ENCODE measurements at places on chromosomes 6 and 20.

- DNase-seq = no peak
Measured at GRCh38 chr20:23612396-23612795, 6.7 kb upstream of the CST9 start.

DNA sequence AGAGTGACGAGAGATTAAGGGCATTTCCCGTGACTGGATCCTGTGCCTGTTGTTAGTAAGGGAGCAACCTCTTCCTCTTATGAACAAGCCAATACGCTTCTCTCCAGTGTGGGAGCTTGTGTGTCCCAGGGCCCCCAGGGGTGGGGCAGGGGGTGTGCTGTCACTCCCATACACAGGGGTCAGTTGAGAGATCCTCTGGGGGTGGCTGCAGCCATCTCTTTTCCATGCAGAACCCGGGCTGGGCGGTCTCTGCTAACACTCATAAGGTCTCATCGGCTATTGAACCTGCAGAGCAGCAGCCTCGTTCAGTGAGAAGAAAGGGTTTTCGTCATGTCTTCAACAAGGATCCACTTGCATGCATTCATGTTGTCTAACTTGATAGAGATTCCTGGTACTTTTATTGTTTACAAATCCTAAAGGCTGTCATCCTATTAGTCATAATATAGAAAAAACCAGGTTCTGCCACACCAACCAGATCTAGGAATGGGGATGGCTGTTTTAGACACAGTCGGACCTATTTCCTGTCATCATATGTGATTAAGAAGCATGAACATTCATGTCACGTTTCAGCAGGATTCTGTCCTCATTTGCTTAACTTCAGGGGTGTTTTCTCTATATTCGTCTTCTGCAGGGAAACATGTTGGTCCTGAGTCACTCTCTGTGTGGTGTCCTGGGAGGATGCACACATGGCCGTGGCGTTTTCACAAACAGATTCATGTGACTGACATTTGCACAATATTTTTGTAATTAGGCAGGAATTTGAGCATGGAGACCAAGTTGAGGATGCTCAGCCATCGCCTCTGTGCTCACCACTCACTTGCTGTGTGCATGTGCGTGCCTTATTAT, 13.3 kb upstream of the THBS2 start:
- no peak for DNase-seq

DNA sequence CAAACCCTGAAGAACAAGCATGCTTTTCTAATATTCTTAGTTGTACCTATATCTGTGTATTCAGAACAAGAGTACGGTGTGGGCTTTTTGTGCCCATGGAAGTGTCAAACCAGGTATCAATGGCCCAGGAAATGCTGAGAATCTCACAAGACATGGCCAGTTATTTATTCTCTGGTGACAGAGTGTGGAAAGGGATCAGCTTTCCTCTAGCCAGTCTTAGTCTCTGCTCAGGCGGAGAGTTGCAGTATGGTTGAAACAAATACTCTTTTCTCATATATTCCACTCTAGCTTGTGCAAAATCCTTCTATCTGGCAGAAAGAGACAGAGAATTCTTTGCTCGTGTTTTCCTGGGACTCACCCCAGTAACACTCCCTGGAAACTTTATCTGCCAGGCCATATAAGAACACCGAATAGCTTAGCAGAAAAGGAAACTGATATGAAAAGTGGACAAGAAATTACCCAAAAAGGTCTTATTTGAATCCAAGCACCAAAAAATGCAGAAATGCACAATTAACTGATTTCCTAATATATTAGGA, 173.3 kb upstream of the RSPO3 start:
- DNase-seq = no peak

- DNase-seq = no peak
Measured at GRCh38 chr20:32162351-32162750, 45.2 kb downstream of the PLAGL2 start.

GRCh38 chr20:1888796-1889463, 6.3 kb upstream of the SIRPA start:
- DNase-seq = no peak

GRCh38 chr6:133396233-133396983, 155.3 kb downstream of the EYA4 start:
- no peak for DNase-seq

DNA sequence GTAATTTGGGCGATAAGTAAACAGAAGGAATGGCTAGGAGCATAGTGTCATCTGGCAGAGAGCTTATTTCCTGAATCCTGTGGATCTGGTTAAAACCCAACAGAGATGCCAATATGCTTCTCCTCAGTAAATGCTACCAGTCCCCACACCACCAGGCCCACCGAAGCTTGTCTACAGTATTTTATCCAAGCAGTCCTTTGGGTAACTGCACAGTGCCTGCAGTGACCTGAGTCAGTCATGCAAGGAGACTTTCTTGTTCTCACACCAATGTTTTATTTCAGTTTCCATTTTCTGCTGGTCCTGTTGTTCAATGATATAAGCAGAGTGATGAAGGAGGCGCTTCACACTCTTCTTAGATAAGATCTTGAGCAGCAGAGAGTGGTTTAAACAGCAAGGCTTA, 326.3 kb downstream of the RIMS1 start:
- no peak for DNase-seq

GRCh38 chr20:2757969-2758368, 42.5 kb downstream of the CPXM1 start:
- no peak for DNase-seq

DNA sequence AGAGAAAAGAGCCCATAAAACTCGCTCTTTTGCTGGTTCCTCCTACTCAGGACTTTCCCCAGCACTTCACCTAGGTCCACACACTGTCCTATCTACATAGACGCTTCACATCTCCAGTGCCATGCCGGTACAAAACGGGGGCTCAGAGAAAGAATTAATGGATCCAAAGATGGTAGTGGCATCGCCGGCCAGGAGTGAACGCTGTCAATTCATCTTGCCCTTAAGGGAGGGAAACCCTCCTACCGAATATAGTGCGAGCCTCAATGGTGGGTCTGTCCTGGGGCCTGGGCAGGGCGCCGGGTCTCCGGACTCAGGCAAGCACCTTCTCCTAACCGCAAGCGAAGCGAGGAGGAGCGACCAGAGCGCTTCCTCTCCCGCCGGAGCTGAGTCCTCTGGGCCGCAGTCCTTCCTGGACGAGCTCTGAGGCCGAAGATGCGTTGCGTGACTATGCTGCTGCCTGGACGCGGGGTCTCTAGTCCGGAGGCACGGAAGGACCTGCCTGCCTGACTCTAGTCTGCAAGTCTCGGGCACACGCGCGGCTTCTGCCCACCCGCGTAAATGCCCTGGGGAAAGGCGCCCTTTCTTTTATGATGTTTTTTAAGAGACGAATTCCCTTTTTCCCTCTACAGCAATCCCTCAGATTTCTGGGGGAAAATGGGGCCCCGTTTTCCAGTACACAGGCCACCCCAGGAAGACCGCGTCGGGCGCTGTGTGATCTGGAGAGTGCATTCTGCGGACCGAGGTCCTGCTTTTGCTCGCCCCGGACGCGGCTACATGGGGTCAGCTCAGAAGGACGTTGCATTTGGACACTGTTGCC, 100.1 kb upstream of the PRDM1 start:
- no peak for DNase-seq

DNA sequence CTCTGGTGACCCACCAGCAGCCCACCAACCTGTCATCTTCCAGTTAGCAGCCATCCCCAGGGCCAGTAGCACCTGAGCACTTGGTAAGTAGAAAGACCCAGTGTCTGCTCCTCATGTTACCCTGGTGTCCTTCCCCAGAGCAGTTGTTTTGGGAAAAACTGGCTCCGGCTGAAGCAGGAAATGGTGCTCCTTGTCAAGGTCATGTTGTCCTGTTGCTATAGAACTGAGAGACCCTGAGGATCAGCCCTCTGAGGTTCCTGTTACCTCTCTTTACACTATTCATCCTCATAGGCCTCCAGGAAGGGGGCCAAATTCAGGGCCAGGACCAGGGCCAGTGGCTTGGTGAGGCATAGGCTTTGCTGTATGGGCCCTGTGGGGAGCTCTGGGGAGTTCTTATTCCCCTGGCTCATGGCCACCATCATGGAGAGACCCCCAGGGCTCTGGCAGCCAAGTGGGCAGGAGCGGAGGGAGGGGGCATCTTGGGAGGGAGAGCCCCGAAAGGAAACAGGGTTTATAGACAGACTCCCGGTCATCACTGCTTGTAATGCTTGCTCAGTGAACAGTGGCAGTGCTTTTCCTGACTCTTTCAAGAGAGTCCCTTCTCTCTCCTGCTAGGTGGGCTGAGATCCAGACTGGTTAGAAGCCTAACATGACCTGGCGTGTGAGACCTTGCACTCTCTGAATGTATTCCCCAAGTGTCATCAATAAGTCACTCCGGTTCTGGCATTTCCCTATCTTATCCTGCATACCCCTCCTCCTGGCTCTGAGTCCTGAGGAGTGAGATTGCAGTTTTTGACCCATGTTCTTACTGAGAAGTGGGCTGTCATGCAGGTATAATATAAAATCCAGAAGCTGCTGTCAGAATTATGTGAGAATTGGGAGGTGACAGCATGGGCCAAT, 50.7 kb downstream of the PPARD start:
- DNase-seq = no peak

GRCh38 chr6:35543459-35544193, 30.9 kb upstream of the TULP1 start:
- DNase-seq = no peak

DNA sequence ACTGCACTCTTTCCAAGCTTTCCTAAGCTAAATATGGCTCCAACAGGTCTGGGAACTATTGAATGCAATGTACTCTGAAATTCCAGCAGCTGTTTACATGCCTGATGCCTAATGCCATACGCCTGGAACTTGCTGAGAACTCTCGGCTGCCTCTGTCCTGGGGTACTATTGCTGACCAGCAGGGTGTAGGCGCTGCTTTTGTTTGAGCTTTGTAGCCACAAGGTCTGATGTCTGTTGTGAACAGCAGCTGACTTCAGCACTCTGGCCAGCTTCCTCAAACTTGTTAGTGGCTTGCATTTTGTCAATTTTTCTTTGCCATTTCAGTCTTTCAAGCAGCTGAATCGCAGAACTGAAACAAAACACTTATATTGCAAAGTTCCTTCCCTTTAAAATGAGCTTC, 26.7 kb downstream of the SAYSD1 start:
- no peak for DNase-seq

DNA sequence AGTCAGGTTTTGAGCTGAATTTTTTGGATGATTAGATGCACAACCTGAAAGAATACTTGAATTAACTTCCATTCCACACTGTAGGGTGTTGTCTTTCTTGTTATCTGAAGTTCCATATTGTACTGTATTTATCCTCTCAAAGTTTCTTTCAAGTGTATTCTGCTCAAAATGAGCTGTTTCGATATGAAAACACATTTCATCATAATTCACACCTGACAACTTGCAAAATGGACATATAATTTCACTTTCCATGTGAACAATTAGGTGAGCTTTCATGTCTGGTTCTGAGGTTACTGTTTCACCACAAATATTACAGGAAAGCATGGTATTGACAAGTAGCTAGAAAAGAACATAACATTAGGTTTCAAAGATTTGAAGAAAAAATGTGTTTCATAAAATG, 1.7 kb downstream of the ZUP1 start:
- DNase-seq = no peak

DNA sequence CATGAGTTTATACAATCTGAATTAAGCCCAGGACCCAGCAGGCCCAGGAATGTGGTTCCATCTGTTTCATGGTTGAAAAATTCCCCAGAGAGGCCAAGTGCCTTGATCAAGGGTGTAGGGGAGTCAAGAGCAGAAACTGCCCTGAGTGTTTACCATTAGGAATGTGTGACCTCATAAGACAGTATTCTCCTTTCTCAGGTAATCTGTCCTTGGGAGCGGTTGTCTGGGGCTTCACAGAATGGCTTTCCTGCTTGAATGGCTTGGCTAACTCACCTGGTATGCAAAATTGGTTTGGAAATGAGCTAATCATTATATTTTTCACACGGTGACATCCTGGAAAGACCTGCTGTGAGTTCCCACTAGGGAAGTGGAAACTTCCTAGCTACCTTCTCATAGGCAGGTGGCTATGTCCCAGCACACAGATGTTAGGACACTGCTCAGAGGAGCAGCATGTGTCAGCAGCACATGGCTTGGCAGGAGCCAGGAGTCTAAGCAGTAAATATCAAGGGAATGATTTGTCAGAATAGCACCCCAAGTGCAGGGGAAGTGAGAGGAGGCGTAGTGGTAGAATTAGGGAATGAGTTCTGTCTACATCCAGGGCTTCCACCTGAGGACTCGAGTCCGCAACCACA, 17.7 kb downstream of the CLIC5 start:
- DNase-seq = no peak

DNA sequence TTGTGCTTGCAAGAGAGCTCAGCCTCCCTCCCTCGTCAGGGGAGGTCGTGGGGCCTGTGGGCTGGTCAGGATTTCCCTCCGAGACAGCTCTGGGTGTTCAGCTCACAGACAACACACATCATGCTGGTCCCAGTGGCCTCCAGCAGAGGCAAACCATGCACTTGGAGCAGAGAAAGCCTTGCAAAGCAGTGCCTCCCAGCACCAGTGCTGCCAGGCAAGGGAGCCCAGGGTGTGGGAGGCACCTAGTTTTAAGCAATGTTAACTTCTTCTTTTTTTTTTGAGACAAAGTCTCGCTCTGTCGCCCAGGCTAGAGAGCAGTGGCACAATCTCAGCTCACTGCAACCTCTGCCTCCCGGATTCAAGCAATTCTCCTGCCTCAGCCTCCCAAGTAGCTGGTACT, 34.0 kb upstream of the INSM1 start:
- no peak for DNase-seq
